Kidney capillary endothelial cell (primary cell): ENCODE measurements at places on chromosomes 5 and 9.

DNA sequence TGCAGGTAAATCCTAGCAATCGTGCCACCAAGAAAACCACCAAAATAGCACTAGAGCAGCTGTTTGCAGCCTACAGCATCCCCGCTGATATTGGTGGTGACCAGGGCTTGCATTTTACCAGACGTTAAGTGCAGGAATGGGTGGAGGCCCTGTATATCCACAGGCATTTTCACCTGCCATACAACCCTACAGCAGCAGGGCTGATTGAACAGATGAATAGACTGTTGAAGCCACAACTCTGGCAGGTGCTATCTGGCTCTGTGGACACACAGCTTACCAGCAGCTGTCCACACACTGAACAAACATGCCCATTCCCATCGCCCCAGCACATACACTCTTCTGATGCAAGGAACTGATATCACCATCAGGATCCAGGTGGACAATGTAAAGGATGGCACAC is 154.5 kb upstream of the APC start:
- no peak for DNase-seq

- no peak for DNase-seq
These were observed 127.2 kb upstream of the FAM120A start for GRCh38 chr9:93324191-93324834.

DNA sequence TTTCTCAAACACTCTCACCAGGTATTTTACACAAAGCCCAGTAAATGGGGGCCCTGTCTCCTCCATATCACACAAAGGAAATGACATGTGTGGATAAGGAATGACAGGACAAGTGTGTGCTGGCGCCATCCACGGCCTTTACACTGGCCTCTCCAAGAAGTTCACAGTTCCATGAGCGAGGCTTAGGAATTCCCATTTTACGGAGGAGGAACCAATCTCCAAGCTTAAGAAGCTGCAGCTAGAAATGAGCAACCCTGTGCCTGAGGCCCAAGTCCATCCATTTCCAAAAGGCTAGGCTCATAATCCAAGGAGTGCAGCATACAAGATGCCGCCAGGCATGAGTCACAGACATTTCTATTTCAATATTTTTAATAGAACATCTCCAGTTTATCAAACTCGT is 203.4 kb downstream of the AUH start:
- no peak for DNase-seq

DNA sequence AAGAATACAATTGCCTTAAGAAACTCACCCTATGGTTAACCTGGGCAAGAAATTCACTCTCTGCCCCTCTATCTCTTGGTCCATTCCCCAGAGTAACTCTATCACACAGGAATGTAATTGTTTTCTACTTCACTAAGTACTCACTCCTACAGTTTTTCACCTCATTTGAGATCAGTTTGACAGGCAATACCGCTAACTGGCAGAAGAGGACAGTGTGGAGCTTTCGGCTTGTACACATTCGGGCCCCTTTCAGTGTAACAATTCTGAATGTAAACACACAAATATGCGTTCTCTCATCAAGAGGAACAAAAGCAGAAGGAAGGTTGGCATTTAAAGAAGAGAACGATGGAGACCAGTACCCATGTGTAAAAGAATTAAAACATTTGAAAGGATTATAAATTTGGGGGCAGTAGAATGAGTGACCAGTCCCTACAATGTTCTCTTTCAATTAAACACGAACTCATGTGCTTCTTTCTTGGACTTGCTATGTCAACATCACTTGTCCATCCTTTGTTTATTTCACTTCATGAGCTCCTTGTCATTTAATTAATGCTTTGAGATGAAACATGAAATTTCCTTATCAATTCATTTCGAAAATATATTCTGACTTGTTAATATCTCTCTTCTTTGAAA is 188.5 kb upstream of the GRAMD2B start:
- DNase-seq, result peak; percentile 6

- no peak for DNase-seq
These were observed 24.4 kb downstream of the IQGAP2 start for GRCh38 chr5:76427206-76428140.

DNA sequence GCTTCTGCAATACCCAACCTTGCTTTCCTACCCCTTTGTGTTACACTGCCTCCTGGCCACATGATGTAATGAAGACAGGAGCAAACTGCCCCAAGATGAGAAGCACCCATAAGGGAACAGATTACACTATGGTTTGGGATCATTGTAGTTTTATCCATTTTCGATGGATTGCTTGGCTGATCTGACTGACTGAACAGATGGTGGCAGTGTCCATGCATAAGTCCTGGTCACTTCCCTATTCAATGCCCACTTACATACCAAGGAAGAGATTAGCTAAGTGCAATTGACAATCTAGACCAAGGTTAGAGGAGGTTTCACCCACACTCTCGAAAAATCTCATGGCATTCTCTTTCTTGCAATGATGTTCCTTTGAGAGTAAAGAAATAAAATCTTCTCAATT is 319.9 kb downstream of the RAB3C start:
- no peak for DNase-seq

GRCh38 chr5:160486573-160486972 is 64.9 kb downstream of the PTTG1 start:
- DNase-seq, result no peak

DNA sequence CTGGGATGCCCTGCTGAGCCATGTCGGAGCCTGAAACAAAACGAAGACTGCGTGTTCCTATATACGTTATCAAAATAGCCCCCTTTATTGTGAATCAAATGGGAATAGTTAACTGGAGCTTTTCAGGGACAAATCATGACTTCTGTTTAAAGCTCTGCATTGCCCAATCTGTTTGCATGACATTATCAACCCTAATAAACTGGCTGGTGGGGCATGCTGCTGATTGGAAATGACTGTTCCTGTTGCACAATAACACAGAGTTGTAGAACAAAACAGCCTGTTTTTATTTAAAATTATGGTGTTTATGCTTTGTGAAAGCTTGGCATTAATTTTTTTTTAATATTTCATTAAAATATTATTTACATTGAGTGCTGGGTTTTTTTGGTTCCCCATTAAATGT is 215.5 kb downstream of the TMEM167A start:
- no peak for DNase-seq

DNA sequence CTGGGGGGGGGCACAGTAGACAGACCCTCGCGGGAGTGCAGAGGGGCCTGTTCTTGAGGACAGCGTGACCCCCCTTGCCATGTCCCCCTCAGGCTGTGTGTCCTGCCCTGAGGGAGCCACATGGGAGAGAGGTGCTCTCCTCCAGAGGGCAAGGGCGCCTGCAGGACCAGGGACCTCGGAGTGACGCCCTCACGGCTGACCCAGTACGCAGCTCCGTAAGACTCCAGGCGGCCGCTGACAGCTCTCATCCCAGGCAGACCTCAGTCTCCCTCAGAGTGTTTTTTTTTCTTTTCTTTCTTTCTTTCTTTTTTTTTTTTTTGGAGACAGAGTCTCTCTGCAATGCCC is 27.3 kb downstream of the EXD3 start:
- no peak for DNase-seq

DNA sequence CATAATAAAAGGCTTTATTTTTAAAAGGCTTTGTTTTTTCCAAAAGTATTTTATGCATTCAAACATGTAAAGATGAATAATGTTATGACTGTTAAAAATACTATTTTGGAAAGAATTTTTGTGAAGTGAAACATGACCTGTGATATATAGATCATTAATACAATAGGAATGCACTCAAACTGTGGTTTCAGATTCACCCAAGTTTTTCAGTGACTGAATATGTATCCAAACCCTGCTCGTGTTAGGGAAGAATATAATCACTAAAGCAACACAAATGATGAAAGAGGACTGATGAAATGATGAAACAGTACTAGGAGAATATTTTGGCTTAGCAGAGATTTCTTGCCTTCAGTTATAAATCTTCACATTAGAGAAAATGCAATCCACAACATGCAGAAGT is 278.0 kb downstream of the ADAMTS6 start:
- DNase-seq, result no peak

DNA sequence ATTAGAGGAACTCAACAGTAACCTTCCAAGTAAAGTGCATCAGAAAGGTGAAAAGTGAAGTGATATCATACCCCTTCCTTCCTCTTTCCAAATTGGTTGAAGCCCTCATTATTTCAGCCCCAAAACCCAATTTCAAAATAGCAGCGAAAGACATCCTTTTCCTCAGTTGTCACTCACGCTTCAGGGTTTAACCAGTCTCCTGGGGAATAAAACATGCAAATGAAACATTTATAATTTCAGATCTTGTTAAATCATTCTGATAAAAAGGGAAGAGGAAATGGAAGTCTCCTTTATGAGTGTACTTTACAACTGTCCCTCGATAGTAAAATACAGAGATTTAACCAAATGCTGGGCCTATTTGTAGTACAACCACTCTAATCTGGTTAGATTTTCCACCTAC is 22.5 kb downstream of the TRPM6 start:
- no peak for DNase-seq

DNA sequence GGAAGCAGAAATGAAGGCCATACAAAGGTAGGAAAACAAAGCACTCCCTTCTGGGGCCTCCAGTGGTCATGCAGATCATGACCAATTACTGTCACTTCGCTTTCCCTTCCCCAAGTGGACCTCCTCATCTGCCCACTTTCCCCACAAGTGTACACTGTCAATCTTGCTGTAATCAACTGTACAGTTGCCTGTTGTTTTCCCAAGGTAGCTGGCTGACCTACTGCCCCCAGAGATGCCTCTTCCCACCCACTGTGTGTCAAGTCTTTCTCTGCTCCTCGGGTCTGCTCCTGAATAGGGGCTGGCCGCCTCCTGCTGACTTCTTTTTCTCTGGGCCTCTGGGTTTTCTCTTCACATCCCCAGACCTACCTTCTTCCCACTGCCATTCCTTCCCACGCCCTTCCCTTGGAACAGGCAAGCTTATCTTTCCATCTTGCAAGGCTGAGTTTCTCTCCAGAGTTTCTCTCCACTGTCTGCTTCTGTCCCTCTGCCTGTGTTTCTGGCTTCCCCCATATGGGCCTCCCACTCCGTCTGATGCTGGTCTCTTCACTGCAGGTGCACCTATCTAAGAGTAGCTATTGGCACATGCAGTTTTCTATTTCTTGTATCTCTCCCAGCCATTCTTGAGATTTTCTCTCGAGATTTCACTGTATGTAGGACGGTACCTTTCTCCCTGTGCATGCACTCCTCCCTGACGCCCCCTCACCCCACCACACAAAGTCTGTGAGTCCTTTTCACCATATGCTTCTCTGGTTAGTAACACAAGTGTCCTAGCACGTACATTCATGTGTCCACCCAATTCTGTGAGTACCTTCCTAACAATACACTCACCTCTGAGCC is 2.4 kb downstream of the ELL2 start:
- DNase-seq, result no peak
